ENCODE measurements at places on chromosomes 4 and X.

GRCh38 chrX:11351375-11352295, 58.4 kb downstream of the AMELX start:
- no peaks in the 10 kb centered on the region for H3K27me3 ChIP-seq
- H3K4me3 ChIP-seq: no peak overlapping the region
- DNase-seq: no peak
- no peaks in the 10 kb centered on the region for H3K36me3 ChIP-seq
- no peak overlapping the region for H3K27ac ChIP-seq

GRCh38 chrX:53362449-53362848, 60.0 kb downstream of the SMC1A start:
- no peak for DNase-seq
- no peaks in the 10 kb centered on the region for H3K27me3 ChIP-seq
- H3K4me3 ChIP-seq: no peak overlapping the region
- H3K4me1 ChIP-seq: no peaks in the 10 kb centered on the region
- H3K36me3 ChIP-seq: no peaks in the 10 kb centered on the region

GRCh38 chr4:166363198-166363597, 490.2 kb downstream of the TLL1 start:
- no peak for DNase-seq
- no peaks in the 10 kb centered on the region for H3K36me3 ChIP-seq
- no peaks in the 10 kb centered on the region for H3K4me1 ChIP-seq
- H3K27ac ChIP-seq: no peak overlapping the region

DNA sequence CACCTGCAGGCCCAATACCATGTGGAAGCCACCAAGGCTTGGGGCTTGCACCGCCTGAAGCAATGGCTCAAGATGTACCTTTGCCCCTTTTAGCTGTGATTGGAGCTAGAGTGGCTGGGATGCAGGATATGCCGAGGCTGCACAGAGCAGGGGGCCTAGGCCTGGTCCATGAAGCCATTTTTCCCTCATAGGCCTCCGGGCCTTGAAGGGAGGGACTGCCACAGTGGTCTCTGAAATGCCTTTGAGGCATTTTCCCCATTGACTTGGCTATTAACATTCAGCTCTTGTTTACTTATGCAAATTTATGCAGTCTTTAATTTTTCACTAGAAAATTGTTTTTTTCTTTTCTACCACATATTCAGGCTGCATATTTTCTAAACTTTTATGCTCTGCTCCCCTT, 203.2 kb upstream of the HHIP start:
- no peaks in the 10 kb centered on the region for H3K27me3 ChIP-seq
- H3K36me3 ChIP-seq: no peaks in the 10 kb centered on the region
- H3K4me1 ChIP-seq: no peaks in the 10 kb centered on the region
- no peak overlapping the region for H3K27ac ChIP-seq
- H3K4me3 ChIP-seq: no peak overlapping the region

DNA sequence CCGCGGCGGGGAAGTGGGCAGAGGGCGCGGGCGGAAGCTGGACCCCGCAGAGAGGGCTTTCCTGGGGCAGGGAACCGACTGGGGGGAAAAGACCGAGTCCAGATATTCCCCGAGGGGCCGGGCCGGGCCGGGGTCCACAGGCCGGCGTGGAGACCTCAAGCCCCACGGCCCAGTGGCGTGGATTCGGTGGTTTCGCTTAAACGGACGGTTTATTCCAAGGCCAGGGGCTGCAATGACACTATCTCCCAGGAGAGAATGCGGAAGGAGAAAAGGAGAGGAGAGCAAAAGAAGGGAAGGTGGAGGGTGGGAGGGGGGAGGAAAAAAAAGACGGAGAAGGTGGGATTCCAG, 10.8 kb downstream of the ARX start:
- H3K36me3 ChIP-seq: peaks cover 11% of the 10 kb centered on the region
- H3K27ac ChIP-seq: no peak overlapping the region
- DNase-seq: no peak
- peaks cover 19% of the 10 kb centered on the region for H3K4me1 ChIP-seq

DNA sequence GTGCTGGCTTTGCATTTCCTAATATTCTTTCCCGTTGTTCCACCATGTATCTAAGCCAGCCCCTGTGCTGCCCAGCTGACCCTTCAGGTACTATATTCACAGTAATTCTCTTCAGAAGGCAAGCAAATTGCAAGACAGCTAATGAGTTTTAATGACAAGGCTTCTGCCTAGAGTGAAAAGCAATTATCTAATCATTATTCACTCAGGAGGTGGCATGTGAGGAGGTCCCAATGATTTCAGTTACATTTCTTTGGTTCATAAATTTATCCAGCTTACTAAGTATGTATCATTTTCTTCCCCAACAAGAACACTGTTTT, 123.0 kb downstream of the RASGEF1B start:
- no peaks in the 10 kb centered on the region for H3K27me3 ChIP-seq
- no peak overlapping the region for H3K4me3 ChIP-seq
- no peaks in the 10 kb centered on the region for H3K4me1 ChIP-seq
- H3K27ac ChIP-seq: no peak overlapping the region
